ENCODE measurements at places on chromosomes 3 and 15.

GRCh38 chr15:73969151-73969759, 22.8 kb downstream of the STOML1 start:
- DNase-seq, result no peak

GRCh38 chr15:101001056-101001455, 81.9 kb downstream of the LRRK1 start:
- no peak for DNase-seq

GRCh38 chr3:155325263-155325835, 31.9 kb upstream of the STRIT1 start:
- no peak for DNase-seq

DNA sequence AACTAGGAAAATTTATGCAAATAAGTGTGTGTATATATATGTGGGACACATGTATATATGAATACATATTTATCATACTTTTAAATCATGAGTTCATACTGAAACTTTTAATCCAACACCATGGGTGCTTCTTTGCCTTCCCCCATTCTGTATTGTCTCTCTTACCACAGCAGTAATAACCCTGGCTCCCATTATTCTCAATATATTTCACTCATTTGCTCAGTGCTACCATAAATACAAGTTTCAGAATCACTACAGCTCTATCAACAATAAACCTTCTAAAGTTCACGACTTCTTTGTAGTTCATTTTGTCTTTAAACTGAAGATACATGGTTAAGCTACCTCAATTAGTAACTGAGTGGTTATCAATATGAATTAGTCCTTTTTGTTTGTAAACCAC, 82.2 kb downstream of the PCCB start:
- no peak for DNase-seq

DNA sequence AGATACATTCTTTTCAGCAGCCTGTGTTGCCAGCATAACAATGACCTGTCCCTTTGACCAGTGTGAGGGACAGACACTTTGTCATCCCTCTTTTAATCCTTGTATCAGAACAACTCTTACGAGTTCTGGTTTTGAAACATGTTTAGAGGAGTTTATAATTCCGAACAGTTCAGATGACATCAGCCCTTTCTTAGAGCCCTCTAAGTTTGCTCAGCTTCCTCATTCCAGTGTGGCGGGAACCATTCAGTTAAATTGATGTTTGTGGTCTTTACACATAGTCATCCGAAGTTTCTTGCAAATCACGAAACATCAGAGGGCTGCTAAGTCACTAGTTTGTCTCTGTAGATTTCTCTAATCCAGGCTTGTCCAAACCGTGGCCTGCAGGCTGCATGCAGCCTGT, 102.5 kb downstream of the AKAP13 start:
- no peak for DNase-seq

- no peak for DNase-seq
Observed at GRCh38 chr3:171892457-171892856, 49.3 kb downstream of the TMEM212 start.

GRCh38 chr15:78216276-78217104, 17.9 kb downstream of the ACSBG1 start:
- no peak for DNase-seq

DNA sequence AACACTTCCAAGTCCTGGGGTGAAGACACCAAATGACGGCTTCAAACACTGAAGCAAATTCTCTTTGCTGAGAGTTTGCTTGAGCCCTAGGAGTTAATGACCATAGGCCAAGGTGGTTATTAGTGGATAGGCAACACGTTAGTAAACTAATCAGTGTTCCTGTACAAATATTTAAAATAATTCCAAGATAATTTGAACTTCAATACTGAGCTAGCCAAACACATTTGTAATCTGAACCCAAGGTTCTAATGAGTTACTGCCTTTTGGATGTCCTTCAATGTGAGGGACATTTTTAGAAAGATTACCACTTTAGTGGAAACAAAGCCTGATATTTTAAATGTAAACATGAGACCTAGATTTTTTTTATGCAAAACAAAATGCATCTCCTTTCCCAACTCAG, 94.6 kb downstream of the THRB start:
- no peak for DNase-seq

GRCh38 chr15:99916668-99917223, 183.5 kb upstream of the LYSMD4 start:
- no peak for DNase-seq

- no peak for DNase-seq
Observed at GRCh38 chr3:60355825-60356224, 895.4 kb downstream of the FHIT start.

DNA sequence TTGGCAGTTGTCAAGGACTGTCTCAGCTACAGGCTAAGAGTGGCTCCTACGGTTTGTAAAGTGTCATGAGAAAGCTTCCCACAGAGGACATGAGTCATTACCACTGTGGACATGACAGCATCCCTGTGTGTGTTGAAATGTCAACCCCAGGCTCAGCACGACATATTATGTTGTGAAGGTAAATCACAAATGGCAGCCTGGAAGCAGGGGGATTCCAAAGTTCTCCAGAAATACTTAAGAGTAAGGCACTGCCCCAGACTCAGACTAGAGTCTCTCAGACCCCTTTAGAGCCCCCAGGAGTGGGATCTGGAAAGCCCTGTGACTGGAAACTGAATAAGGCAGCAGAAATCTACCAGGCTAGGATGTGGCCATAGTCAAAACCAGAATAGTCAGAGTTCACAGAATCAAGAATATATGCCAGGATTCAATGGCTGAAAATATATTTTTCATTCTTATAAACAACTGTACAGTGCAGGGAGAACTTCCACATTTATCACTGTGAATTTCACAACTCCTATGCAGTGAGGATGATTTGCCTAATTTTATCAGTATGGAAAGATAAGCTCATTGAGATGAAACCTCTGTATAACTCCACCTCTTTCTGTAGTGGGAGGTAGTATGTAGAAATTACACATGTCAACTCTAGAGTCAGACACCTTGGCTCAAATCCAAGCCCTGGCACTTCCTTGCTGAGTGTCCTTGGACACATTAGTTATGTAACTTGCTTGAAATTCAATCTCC, 237.1 kb upstream of the CFAP20DC start:
- no peak for DNase-seq

DNA sequence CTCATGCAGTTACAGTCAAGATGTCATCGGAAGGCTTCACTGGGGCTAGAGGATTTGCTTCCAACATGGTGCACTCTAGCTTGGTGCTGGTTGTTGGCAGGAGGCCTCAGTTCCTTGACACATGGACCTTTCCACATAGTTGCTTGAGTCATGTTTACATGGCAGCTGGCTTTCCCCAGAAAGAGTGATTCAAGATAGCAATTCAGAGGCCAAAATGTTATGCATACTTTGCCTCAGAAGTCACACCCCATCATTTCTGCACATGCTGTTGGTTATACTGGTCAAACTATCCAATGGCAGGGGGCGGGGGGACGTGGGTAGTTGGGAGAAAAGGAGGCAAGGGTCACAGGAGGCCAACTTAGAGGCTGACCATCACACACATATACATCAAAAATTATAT, 58.7 kb downstream of the FOXB1 start:
- DNase-seq, result no peak

DNA sequence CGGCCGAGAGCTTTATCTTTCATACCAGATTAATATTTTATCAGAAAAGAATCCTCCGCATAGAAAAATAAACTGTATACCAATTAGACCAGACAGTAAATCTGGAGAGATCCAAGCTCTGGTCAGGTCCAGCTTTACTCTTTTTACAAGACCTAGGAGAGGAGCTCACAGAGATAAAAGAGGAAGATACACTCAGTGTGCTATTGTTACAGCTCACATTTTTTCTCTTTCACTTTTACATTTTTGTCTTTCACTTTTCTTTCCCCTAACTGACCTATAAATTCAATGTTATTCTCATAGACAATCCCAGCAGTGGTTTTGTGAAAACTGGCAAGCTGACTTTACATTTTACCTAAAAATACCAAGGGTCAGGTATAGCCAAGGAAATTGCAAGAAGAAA, 55.8 kb downstream of the GUCA1C start:
- no peak for DNase-seq

GRCh38 chr3:13282986-13283876, 136.9 kb downstream of the NUP210 start:
- peak; percentile 8 for DNase-seq

GRCh38 chr15:77853910-77854309, 221.2 kb upstream of the LINGO1 start:
- DNase-seq, result no peak

GRCh38 chr3:115947325-115947724, 324.0 kb downstream of the GAP43 start:
- no peak for DNase-seq

- DNase-seq, result no peak
Observed at GRCh38 chr3:56219894-56220805, 248.1 kb downstream of the ERC2 start.

GRCh38 chr3:138043266-138044029, 33.5 kb downstream of the CLDN18 start:
- DNase-seq, result no peak

DNA sequence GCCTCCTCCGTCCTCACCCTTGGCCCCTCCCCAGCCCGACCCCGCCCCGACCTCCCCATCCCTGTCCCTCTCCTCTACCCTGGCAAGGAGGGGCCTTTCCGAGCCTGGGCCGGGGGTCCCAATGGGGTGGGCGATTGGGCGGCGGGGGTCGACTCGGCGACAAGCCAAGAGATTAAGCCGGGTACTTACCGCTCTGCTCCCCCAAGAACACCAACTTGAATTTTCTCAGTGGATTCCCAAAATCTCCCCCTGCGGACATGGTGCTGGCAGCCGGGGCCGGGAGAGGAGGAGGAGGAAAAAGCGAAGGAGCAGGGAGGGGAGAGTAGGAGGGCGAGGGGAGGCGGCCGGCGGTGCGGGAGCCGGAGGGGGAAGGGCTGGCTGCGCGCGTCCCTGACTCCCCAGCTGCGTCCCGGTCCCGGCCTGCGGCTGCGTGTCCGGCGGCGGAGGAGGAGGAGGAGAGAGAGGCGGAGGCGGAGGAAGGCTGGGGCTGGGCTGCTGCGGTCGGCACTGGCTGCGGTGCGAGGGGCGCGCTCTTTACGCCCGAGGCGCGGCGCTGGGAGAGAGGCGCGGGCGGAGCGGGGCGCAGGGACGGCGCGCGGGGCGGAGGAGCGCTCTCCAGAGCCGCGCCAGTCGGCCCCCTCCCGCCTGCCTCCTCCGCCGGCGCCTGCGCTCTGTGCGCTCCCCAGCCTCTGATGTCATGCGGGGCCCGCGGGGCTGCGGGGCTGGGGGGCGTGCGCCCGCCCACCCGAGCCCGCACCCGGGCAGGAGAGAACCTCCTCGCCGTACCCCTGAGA, at the start of gene RAB6B:
RAB6B (minus strand) TSS at position 675 of the 794 bp plus-strand sequence; CDS start at position 259, 416 bp downstream.
- no peak for DNase-seq

- DNase-seq, result no peak
Observed at GRCh38 chr3:11634081-11634635, 9.6 kb downstream of the VGLL4 start.

DNA sequence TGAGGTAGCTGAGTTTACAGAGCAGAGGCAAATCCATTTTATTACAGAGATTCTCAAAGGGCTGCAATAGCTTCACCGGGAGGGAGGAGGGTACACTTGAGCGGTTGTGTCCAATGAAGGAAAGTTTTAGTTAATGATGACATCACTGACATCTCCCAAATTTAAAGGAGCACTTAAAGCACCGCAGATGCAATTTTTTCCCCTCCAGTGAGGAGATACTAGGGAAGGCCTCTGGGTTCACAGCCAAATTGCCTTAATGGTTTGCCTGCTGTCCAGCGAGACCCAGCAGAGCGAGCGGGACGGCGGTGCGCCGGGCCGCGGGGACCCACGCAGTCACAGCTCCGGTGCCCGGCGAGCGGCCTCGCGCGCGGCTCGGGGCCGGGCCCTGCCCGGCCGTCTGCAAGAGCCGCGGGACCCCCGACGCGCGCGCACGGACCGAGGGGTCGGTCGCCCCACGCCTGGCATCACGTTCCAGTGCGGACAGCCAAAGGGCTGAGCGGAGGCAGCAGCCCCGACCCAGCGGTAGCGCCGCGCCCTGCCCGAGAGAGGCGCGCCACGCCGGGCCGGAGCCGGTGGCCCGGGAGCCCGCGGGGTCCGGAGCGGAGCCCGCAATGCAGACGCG, 160.5 kb upstream of the CHRNA7 start:
- no peak for DNase-seq

DNA sequence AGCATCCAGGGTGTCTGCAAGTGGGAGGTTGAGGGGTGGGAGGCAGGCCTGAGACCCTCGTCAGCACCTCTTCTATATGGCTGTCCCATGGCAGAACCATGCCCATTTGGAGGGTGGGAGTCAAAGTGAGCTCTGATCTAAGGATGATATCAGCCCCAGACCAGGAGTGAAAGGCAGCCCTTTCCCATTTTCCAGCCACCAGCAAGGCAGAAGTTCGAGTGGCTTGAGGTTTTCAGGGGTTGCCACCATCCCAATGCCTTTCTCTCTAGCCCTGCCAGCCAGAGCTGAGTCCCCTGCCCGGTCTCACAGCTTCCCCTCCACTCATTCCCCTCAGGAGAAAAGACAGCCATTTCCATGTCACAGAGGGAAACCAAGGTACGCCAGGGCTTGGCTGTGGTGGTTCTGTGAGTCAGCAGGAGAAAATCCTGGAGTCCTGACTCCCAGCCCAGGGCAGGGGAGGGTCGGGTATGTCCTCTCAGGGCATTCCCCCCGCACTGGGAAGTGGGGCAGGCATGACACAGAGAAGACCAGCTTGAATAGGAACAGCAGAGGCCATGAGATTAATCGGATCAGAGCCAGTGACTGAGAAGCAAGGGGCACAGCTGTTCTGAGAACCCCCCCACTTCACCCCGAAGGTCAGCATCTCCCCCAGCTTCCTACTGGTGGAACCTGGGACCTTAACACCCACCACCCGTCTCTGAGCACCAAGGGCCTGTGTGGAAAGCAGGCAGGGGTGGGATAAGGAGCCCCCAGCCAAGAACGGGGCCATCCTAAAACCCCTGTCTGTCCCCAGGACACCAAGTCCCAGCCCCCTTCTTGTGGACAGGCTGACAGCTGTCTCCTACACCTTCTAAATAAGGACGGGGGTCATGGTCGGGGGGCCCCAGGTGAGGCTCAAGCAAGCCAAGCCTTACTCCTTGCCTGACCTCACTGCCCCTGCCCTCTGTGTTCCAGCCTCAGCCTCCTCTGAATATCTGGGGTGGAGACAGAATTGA, 965 bp upstream of the SLC38A3 start:
- no peak for DNase-seq

DNA sequence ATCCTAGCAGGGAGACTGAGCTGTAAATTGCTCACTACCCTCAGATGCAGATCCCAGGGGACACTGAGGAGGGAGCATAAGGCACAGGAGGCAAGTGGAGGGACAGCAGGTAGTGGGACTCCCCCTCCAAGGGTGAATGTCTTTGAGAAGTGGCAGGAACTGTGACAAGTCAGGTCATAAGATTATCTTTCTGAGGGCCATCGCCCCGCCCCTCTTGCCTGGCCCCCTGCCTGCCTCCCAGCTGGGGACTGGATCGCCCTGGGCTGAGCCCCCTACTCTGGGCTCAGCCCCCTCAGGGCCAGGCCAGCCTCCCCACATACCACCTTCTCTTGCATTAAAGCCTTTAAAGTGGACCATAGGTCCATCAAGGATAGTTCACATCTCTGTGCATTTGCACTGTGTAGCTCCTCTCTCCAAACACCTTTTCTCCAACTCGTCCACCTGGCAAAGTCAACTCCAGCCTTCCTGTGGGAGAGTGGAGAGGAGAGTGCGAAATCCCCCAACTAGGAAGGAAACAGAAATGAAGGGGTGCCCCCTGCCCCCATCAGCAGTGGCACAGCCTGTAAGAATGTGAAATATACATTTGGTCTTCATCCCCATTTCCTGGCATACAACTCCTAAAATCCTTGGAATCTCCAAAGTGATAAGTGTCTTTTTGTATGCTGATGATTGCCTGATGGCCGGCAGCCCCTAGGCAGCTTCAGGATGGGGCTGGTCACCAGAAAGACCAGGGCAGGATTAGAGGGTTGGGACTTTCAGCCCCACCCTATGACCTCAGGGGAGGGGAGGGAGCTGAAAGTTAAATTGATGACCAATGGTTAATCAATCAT, 14.7 kb downstream of the PIF1 start:
- DNase-seq, result no peak
